ENCODE measurements at places on chromosomes 16 and 17. TPM values are rescaled to one million over a fixed set of nuclear protein-coding genes. Genes with fewer than 3 reads are reported as not detected.

The ADAD2 gene
- total RNA-seq, result not detected

DNA sequence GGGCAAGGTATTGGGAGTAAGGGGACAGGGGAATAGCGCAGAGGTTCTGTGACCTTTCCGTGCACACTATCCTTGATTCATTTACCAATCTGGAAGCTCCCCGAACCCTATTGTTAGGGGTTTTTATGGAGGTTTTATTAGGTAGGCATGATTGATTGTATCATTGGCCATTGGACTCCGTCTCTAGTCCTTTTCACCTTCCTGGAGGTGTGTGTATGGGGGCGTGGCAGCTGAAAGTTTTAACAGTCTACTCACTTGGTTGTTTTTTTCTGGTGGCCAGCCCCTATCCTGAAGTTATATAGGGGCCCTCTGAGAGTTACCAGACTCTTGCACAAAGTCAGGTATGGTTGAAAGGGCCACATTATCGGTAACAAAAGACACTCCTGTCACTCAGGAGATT lies 23.0 kb downstream of the MAP2K4 start:
- DNase-seq, result no peak

DNA sequence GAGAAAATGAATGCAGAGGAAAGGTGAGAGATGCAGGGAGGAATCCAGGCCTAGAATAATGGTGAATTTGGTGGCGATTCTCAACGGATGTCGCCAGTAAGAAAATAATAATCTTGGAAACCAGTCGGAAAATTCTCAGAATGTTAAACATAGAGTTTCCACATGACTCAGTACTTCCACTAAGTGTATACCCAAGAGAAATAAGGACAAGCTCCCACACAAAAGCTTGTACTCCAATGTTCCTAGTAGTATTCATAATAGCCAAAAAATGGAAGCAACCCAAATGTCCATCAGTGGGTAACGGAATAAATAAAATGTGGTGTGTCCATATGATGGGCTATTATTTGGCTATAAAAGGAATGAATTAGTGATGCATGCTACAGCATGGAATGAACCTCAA lies 19.4 kb upstream of the ENGASE start:
- no peak for DNase-seq

DNA sequence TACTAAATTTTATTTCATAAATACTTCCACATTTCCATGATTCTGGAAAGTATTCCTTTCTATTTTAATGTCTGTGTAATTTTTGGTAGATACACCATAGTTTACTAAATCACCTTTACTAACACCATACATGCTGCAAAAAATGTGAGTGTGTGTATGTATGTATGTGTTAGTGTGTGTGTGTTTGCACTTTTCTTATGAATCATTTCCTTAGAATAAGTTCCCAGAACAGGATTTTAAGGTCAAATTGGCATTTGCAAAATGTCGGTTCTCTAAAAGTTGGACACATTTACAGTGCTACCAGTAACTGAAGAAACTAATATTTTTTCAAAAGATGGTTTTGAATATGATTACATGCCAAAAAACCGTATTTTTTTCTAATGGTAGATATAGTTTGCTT lies 137.1 kb downstream of the CYB561 start:
- DNase-seq, result peak; percentile 45

DNA sequence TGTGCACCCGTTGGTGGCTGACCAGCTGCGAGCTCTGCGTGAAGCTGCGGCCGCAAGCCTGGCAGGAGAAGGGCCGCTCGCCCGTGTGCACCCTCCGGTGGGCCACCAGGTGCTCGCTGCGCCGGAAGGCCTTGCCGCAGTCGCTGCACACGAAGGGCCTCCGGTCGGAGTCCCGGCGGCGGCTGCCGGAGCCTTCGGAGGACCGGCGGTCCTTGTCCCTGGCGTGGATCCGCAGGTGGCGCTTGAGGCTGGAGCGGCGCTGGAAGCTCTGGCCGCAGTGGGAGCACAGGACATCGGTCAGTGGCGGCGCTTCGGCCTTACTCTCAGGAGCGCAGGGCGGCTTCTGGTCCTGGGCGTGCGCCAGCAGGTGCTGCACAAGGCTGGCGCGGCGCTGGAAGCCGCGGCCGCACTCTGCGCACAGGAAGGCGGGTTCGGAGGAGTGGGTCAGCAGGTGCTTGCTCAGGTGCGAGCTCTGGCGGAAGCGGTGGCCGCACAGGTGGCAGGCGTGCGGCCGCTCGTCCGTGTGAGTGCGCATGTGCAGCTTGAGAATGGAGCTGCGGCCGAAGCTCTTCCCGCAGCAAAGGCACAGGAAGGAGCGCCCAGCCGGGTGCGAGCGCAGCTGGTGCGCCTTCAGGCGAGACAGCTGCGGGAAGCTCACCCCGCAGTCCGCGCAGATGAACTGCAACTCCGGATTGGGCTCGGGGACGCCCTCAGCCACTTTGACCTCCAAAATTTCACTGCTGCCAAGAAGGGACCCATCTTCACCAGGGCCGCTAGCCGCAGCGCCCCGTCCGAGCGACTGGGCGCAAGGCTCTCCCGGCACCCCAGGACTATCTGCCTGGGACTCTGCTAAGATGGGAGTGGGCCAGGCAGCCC lies 9.1 kb downstream of the ZSCAN10 start:
- no peak for DNase-seq

The NLRC5 gene
- 9.1 TPM for total RNA-seq

- DNase-seq, result no peak
Observed at GRCh38 chr17:12987120-12987519, 30.7 kb downstream of the ELAC2 start.

The KRT28 gene
- not detected for total RNA-seq

- DNase-seq, result peak; percentile 15
Observed at GRCh38 chr17:5762191-5762590, 177.9 kb upstream of the NLRP1 start.

DNA sequence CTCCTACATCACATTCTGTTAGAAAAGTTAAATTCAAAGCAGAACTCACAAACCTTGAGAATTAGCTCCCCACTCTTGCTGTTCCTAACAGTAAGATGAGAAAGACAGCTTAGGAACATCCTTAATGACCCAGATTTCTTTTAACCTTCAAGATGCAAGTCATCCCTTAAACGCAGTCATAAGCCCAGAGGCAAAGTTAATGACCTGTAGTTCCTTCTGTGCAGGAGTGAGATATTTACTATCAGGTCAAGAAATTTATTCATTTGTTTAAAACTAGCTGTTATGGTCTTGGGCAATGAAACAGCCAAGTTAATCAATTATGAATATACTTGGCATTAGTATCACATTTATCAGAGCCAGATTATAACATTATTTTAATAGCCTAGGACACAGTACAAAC lies 37.1 kb downstream of the NXPH3 start:
- DNase-seq, result no peak

DNA sequence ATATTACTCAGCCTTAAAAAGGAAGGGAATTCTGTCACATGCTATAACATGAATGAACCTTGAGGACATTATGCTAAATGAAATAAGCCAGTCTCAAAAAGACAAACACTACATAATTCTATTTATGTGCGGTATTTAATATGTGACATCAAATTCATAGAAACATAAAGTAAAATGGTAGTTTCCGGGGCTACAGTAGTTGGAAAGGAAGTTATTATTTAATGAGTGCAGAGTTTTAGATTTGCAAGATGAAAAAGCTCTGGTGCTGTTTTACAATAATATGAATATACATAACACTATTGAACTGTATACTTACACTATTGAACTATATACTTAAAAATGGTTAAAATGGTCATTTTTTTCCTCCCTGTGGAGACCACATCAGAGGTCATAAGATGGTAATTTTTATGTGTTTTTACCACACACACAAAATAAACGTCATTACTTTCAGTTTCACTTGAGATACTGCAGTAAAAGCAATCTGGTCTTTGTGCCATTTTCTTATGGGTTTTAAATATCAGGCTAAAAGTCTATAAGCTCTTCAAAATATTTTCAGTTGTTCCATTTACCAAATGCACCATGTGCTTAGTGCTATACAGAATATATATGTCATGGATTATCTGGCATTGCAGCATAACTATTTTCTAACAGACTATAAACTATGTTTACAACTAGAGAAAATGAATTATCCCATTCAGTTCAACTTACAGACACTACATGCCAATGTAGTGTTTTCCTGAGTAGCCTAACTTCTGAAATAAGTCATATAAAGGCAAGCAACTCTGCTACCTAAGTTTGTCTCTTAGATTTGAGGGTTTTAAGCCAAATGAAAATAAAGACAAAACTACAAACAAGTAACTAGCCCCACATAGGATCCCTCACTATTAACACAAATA lies 90.9 kb downstream of the SPAG9 start:
- DNase-seq, result peak; percentile 54

The ITGAX gene
- 0.18 TPM for total RNA-seq

The BCL6B gene
- total RNA-seq, result not detected

The PPP4C gene
- total RNA-seq, result 209 TPM

GRCh38 chr17:72719578-72720493 lies 372.7 kb downstream of the SLC39A11 start:
- DNase-seq, result peak; percentile 67

- DNase-seq, result no peak
Observed at GRCh38 chr16:17154981-17155380, 315.8 kb downstream of the XYLT1 start.

DNA sequence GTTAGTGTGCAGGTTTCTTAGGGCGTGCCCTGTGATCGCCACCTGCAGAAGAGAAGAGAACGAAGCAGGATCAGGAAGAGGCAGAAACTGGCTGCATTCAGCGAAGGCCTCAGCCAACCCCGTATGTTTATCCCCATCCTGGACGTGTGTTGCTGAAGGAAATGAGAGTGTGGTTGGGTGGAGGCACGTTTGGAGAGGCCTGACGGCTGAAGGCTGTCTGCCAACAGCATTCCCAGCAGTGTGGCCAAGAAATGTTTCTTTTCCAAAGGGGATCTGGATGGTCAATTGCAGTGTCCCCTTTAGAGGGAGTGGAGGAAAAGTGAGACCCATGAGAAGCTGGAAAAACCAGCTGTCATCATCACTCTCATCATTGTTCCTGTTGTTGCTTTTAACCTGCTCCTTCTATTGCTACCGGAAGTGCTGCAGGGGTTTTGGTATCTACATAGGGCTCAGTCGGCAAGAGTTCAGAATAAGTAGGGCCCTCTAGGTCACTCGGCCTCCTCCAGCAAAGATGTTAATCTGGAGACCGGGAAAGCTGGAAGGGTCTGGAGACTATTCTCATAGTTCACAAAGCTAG lies 46.5 kb upstream of the SLC47A1 start:
- DNase-seq, result no peak

- DNase-seq, result no peak
Observed at GRCh38 chr17:19642373-19642893, 6.1 kb upstream of the ALDH3A2 start.

- DNase-seq, result peak; percentile 89
Observed at GRCh38 chr16:69217433-69217832, 30.5 kb downstream of the SNTB2 start.

GRCh38 chr17:7838090-7839075 lies 4.4 kb downstream of the KDM6B start:
- peak; percentile 78 for DNase-seq

- peak; percentile 79 for DNase-seq
Observed at GRCh38 chr17:16377941-16378341, 3.0 kb upstream of the UBB start.

GRCh38 chr17:61574542-61575351 lies 16.3 kb downstream of the NACA2 start:
- peak; percentile 65 for DNase-seq

The GNG13 gene
- total RNA-seq, result not detected

DNA sequence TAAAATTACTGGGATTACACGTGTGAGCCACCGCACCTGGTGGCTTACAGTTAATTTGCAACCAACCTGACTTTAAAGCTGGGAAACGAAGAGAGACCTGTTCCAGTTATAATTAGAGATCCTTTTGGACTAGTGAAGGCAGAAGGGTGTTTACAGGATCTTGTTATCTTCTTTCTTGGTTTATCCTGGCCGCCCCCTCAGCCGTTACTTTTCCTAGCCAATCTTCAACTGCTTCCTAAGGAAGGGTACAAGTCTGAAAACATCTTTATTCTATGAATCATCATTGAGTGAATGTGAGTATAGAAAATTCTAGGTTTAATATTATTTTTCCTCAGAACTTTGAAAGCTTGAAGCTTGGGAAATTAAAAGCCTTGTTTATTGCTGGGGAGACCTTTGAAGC lies 286.5 kb downstream of the SLC39A11 start:
- peak; percentile 56 for DNase-seq

The TM4SF5 gene
- total RNA-seq, result not detected

DNA sequence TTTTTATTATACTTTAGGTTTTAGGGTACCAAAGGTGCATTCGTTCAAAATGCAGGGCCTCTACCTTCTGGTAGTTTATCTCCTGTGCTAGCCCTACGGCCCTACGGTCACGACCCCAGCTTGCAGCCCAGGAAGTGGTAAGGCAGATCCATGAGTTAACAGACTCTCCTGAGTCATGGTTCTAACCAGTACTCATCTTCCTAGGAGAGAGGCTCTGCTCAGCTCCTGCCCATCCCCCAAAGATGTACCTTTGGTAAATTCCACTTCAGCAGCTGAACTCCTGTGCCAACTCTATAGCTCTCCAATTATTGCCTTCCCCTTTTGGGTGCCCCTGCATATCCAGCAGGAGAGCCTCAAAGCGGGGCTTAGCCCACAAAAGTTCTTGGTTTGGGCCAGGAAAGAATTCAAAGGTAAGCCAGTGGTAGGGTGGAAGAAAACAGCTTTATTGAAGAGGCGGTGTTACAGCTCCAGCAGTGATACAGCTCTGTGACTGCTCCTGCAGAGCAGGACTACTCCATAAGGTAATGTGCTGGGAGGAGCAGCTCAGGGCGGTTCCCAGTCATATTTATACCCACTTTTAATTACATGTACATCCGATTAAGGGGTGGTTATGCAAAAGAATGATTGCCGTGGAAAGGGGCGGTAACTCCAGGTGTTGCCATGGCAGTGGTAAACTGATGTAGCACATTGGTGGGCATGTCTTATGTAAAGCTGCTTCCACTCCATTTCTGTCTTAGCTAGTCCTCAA lies 241.4 kb downstream of the PMP22 start:
- DNase-seq, result no peak

- peak; percentile 84 for DNase-seq
Observed at GRCh38 chr17:67993153-67993997, 2.9 kb downstream of the C17orf58 start.

DNA sequence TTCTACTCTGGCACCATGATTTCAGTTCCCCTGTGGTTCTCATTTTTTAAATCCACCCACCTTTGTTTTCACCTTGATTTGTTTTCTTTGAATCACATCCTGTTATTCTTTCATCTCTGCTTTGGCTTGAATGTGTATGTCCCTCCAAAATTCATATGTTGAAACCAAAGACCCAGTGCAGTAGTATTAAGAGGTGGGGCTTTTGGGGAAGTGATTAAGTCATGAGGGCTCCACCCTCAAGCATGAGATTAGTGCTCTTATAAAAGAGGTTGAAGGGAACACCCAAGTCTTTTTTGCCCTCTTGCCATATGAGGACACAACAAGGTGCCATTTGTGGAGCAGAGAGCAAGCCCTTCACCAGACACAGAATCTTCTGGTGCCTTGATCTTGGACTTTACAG lies 382.3 kb downstream of the SLC39A11 start:
- no peak for DNase-seq

DNA sequence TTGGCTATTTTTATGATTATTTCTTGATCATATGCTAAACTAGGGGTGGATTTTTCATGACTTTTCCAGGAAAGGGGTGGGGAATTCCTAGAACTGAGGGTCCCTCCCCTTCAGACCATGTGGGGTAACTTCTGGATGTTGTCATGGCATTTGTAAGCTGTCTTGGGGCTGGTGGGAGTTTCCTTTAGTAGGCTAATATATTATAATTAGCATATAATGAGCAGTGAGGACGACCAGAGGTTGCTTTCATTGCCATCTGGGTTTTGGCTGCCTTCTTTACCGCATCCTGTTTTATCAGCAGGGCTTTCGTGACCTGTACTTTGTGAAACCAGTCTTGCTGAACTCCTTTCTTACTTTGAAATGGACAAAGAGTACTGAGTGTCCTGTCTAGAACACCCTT lies 40.4 kb upstream of the ABCA5 start:
- no peak for DNase-seq

The CEP295NL gene
- total RNA-seq, result 0.72 TPM

The SKAP1 gene
- not detected for total RNA-seq

The SHISA9 gene
- total RNA-seq, result under 0.01 TPM
